ENCODE measurements at places on chromosomes 16 and 17.

DNA sequence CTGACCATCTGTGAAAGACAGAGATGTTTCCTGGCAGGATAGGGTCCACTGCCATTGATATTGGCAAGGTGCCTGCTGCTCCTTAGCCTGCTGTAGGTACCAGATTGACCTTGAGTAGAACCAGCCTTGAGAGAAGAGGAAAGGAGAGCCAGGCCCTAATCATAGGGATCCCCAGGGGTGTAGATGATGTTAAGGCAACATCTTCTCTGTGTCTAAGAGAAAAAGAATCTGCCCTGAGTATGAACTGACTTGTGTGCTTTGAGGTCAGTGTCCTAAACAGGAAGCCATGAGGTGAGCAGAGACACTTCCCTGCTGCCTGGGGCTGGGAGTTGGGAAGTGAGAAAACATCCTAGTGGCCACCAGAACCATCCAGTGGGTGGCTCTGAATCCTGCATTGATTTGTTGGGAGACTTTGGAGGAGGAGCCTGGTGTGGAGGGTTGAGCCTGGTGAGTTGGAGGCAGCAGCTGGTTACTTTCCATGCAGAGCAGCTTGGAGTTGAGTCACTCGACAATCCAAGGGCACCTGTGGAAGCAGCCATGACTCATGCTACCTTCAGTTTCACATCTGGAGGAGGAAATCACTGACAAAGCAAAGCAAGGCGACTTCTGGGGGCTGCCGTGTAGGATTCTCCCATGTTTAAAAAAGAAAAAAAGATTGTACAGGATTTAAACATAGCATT, 47.8 kb downstream of the BMERB1 start:
- DNase-seq = no peak

DNA sequence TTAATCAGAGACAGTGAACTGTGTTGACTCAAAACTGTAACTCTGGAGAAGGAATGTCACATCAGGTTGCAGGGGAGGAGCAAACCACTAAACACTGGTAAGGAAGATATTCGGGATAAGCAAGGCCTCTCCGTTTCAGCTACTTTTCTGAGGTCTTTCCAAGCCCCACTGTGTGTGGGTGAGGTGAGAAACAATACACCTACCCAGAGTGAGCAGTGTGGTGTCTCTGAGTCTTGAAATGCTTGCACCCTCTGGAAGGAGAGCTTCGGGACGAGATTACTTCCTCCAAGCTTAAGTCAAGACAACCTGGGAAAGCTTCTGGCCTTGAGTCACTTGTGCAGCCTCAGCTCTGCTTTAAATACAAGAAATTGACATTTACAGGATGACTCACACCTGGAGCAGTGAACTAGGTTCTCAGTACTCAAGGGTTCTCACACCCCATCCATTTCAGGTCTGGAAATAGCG, 2.5 kb upstream of the MAP3K14 start:
- DNase-seq = no peak

DNA sequence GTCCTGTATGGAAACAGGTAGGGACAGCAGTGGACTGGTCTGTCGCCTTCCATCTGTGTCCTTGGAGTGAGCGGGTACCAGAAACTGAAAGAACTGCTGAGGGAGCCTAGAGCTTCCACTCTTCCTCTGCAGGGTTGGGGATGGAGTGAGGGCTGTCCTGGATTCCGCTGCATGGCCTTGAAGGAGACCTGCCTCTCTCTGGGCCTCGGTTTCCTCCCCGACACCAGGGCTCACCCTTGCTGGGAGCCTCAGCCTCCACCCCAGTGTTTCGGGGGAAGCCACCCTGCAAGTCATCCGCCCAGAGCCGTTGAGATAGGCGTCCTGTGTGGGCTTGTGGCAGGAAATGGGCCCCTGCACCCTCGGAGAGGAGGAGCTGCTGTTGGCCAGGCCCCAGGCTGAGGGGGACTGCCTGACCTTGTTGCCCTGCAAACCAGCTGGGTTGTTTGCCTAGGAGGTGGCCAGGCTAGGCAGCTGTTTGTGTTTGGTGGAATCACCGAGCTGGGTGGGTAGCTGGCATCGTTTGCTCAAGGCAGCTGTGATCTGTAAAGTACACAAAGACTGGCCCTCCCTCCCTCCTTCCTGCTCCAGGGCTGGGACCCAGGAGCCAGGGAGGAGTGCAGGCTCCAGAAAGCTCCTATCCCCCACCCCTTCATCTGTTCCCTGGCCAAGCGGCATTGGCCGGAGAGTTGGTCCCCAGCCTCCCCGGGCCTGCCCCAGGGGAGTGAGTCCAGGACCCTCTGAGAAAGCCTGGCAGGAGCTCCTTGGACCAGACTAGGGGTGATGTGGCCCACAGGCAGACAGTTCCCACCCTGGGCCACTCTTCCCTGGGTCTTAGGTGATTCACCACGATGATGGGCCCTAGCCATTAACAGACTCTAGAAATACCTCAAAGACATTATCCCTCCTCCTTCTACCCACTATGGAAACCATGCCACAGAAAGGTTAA, 1.3 kb downstream of the RAB37 start:
- DNase-seq = peak; percentile 92

DNA sequence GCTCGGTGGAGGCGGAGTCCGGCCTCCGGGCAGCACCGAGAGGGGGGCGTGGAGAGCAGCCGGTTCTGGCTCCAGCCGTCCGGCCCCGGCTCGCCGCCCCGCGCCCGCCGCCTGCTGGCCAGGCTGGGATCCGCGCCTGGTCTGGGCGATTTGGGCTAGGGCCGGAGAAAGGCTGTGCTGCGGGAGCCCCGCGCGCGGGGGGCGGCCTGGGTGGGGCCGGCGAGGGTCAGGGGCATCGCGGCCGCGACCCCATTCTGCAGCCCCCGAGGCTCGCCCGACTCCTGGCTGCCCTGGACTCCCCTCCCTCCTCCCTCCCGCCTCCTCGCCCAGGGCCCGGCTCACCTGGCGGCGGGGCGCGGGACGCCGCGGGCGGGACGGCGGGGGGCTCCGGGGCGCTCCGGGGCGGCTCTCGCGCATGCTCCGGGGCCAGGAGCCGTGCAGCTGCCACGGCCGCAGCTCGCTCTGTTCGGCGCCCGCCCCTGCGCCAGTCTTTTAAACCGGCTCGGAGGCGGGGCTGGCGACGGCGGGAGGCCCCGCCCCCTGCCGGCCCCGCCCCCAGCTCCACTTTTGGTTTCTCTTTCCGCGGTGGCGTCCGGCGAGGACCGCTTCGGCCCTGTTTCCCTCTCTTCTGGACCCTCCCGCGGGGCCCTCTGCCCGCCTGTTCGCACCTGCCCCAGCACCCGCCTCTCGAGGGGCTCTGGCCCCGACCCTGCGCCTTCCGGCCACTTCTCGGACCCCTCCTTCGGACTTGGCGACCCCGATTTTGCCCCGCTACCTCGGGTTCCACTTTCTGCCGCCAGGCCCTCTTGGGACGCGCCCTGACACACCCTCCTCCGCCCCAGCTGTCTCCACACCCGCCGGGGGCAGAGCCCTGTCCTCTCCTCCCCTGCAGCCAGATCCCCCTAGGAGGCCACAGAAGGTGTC, at the start of gene SOCS1:
SOCS1 (minus strand) TSS at position 468 of the 924 bp plus-strand sequence. CDS start 726 bp downstream, outside the sequence.
- DNase-seq = peak; percentile 79

GRCh38 chr17:1727876-1728630, 3.5 kb downstream of the WDR81 start:
- no peak for DNase-seq

- no peak for DNase-seq
These were observed 16.7 kb upstream of the FOXJ1 start for GRCh38 chr17:76157759-76158158.

- peak; percentile 2 for DNase-seq
These were observed 48.4 kb upstream of the KDM8 start for GRCh38 chr16:27154705-27155521.

- DNase-seq = no peak
These were observed 7.4 kb upstream of the SPAG9 start for GRCh38 chr17:51128076-51128475.

DNA sequence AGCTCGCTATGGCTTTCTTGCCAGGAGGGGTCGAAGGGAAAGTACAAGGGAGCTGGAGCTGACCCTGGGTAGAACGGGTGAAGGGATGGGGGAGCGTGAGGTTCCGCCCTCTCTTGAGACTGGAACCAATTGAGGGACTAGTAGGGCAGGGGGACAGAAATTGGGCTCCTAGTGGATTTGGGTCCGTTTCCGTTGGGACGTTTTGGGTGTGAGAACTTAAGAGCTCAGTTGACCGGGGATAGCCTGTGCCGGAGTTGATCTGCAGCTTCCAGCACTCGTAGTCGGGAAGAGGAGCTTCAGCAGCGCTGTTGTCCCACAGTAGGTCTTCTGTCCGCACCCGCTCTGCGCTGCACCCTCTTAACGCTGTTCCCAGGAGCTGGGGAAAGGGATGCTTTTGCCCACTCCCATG, 481 bp downstream of the CNTROB start:
- DNase-seq = no peak

- no peak for DNase-seq
These were observed 893 bp downstream of the CTU2 start for GRCh38 chr16:88706965-88707826.

- no peak for DNase-seq
These were observed 518 bp downstream of the SH2B1 start for GRCh38 chr16:28863929-28864793.

- DNase-seq = no peak
These were observed 141.1 kb downstream of the MSI2 start for GRCh38 chr17:57397402-57397801.

- DNase-seq = peak; percentile 19
These were observed 1.2 kb downstream of the SEC14L1 start for GRCh38 chr17:77141846-77142449.

- no peak for DNase-seq
These were observed 200.1 kb upstream of the GSE1 start for GRCh38 chr16:85412911-85413520.

GRCh38 chr17:81656835-81657234, 493 bp upstream of the PDE6G start:
- DNase-seq = no peak

GRCh38 chr17:12021623-12022140, 1.0 kb downstream of the MAP2K4 start:
- DNase-seq = no peak

DNA sequence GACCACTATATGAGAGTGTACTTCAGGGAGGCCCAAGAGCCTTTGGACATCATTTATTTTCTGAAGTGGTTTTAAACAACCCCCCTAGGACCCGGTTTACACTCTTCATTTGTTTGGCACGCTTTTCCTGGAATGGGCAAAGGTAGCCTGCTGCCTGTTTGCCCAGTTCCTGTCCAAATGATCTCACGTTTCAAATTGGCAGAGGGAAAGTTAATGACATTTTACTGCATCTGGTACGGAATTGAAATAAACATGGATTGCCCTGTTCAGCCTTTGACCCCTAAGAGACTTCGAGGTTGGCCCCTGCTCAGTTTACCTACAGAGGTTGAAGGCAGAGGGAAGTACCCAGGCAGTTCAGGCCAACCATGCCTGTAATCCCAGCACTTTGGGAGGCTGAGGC, 5.8 kb upstream of the RPRML start:
- no peak for DNase-seq

GRCh38 chr17:17873450-17873991, 36.7 kb upstream of the SREBF1 start:
- DNase-seq = no peak

- DNase-seq = no peak
These were observed 277.1 kb downstream of the XYLT1 start for GRCh38 chr16:17193566-17194100.
